SHP77 (cell line): ENCODE measurements at places on chromosomes 13 and 19.

DNA sequence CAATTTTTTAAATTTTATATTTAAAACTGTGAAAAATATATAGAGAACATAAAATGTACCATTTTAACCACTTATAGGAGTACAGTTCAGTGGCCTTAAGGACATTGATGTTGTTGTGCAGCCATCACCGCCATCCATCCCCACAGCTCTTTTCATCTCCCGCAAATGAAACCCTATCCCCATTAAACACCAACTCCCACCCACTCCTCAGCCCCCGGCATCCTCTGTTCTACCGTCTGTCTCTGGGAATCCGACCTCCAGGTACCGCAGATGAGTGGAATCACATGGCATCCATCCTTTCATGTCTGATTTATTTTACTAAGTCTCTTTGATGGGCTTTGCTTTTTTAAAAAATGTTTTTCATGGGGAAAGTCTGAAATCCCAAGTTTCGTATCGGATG, 23.8 kb upstream of the SMIM17 start:
- no peak for DNase-seq

GRCh38 chr13:43979492-43979891, 99.8 kb downstream of the LACC1 start:
- DNase-seq: no peak

GRCh38 chr13:102318233-102318632, 83.6 kb downstream of the FGF14 start:
- DNase-seq: no peak

GRCh38 chr13:96020931-96021330, 32.3 kb downstream of the UGGT2 start:
- no peak for DNase-seq

DNA sequence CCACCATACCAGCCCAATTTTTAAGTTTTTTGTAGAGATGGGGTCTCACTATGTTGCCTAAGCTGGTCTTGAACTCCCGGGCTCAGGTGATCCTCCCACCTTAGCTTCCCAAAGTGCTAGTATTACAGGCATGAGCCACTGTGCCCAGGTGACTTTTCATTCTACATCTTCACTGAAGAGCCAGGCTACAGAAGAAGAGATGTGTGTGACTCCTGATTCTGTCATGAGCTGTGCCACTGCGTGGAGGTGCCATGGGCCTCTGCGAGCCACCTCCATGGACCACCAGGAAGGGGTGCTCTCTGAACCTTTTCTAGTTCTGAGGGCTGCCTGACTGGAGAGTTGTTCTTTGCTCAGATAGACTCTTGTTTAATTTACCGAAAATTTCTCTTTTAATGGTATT, 56.6 kb upstream of the RANBP3 start:
- DNase-seq: no peak

DNA sequence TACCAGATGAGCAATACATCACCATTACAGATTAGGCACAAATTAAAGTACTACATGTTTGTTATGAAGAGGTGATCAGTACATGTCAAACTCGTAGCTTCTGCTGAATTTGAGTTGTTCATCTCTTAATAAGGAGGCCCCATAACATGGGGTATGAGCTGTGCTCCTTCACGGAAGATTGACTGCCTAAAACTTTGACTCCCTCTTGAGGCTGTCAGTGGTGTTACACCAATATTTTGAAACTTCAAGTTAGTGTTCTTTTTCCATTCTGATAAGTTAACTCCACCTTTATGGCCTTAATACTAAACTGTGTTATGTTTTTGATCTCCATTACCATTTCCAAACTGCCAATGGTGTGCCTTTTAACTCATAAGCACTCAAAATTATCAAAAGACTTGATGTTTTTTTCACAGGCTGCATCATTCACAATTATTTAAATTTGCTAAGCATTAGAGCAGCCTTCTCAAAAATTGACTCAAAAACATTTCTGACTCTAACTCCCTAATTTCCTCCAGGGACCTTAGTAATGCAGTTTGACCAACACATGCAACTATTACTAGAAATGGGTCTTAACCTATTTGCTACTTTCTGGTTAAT, 1591.5 kb downstream of the PCDH9 start:
- DNase-seq: no peak

- DNase-seq: no peak
Measured at GRCh38 chr13:110024645-110024980, 238.2 kb upstream of the IRS2 start.

- no peak for DNase-seq
Measured at GRCh38 chr19:4598712-4599111, 39.2 kb upstream of the SEMA6B start.

- DNase-seq: no peak
Measured at GRCh38 chr19:30428092-30428680, 56.0 kb downstream of the ZNF536 start.

- DNase-seq: no peak
Measured at GRCh38 chr13:81762449-81762848, 1421.5 kb upstream of the SPRY2 start.

GRCh38 chr13:22039961-22040360, 369.1 kb downstream of the FGF9 start:
- DNase-seq: no peak

- no peak for DNase-seq
Measured at GRCh38 chr19:32928806-32929205, 43.0 kb downstream of the CEP89 start.

- DNase-seq: no peak
Measured at GRCh38 chr13:41494202-41494601, 36.9 kb downstream of the RGCC start.

DNA sequence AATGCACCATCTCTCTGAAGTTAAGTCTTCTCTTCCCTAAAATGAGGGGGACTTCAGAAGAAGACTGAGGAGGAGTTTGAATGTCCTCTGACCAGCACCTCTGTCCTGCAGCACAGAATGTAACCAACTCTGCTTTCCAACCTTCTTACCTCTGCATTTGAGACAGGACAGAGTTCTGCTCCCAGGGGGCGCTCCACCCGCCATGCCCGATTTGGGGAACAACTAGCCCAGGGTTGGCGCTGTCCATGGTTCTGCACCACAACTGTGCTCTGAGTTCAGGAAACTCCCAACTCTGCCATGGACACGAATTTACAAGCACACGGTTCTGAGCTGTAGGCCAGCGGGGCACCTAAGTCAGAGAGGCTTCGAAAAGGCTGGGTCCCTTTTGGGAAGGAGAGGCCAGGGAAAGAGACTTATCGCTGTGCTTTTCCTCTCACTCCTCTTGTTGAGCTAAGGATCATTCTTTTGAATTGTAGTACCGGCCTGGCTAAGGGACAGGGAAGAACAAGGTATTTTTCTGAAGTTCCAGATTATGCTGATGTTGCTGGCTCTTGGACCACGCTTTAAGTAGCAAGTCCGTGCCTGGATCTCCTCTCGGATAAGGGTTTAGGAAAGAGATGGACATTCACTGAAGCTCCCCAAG, 22.2 kb downstream of the SIGLEC5 start:
- DNase-seq: peak; percentile 1

DNA sequence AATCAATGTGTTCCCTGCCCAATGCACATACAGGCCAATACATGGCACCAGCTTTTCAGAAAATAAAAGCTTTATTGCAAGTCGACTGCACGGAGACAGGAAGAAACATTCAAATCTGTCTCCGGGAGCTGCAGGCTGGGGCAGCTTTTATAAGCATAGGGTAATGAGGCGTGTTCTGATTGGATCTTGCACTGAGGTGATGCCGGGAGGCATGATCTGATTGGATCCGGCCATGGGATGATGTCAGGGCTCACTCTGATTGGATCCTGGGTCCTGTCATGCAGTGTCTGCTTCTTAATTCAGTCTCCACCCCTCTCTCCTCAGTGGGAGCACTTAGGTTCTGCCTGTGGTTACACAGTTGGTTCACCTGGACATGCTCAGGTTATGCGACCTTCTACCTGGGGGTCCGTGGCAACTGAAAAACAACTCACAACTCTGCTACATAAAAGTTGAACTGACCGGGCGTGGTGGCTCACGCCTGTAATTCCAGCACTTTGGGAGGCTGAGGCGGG, 11.8 kb upstream of the FBN3 start:
- peak; percentile 39 for DNase-seq

DNA sequence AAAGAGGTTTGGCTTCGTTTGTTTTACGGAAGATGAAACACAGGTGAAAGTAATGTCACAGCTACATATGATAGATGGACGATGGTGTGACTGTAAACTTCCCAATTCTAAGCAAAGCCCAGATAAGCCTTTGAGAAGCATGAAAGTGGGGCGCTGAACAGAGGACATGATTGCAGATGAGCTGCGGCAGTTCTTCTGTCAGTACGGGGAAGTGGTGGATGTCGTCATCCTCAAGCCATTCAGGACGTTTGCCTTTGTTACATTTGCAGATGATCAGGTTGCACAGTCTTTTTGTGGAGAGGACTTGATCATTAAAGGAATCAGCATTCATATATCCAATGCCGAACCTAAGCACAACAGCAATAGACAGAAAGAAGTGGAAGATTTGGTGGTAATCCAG, 111.5 kb upstream of the DIAPH3 start:
- no peak for DNase-seq

- DNase-seq: peak; percentile 30
Measured at GRCh38 chr13:66492479-66492878, 737.7 kb downstream of the PCDH9 start.

- DNase-seq: no peak
Measured at GRCh38 chr13:95647321-95647720, 2.8 kb upstream of the DZIP1 start.

DNA sequence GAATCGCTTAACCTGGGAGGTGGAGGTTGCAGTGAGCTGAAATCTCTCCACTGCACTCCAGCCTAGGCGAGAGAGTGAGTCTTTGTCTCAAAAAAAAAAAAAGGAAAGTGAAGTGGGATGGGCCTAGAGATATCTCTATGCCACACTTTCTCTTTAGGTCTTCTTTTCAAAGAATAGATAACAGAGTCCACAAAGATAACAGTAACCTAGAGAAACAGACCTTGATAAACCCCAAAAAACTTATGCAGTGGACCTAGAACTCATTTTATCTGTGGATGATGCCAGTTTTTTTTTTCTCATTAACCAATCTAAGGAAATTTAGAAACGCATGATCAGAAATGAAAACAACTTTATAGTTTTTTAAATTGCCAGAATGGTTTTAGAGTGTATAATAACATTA, 227.4 kb downstream of the LHFPL6 start:
- no peak for DNase-seq

GRCh38 chr13:97256343-97256783, 34.2 kb downstream of the MBNL2 start:
- DNase-seq: peak; percentile 21

DNA sequence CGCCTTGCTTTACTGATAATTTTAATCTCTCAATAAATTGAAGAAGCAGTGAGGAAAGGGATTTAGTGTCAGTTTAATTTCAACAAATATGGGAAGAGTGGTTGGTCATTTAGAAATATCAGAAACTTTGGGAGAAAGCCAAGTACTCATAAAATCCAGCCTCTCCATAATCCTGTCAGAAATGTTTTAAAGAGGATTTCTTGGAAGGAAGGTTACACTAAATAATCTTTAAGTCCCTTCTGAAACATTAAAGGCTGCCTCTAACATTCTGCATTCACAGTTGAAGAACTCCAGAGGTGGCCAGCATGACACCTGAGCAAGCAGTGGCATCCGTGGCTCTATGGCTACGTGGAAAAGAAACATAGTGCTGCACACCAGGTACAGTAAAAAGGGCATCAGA, 378.5 kb downstream of the ENOX1 start:
- DNase-seq: no peak

DNA sequence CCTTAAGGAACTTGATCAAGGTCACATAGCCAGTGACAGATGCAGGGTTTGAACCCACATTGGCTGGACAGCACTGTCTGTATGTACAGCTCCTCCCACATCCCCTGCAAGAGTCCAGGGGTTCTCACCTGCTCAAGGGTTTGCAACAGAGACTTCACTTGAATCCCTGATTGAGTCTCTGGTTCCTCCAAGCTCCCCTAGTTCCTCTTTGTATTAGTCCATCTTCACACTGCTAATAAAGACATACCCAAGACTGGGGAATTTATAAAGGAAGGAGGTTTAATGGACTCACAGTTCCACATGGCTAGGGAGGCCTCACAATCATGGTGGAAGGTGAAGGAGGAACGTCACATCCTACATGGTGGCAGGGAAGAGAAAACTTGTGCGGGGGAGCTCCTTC, 72.8 kb upstream of the CLDN10 start:
- no peak for DNase-seq

DNA sequence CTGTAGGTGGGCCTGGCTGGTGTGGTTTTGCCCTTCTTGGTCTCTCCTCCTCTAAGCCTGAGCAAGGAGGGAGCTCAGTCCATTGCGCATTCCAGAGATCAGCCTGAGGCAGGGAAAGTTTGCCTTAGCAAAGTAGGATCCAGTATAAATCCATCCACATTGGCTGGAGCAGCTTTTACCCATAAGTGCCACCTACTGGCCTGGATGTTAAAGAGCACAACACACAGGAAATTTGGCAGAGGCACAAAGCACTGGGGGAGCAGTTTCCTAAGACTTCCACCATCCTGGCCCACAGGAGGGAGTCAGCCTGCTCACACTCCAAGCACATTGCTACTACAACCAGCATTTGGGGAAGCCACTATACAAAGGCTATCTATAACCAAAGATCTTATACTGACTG, 1124.2 kb downstream of the SLITRK1 start:
- DNase-seq: no peak

DNA sequence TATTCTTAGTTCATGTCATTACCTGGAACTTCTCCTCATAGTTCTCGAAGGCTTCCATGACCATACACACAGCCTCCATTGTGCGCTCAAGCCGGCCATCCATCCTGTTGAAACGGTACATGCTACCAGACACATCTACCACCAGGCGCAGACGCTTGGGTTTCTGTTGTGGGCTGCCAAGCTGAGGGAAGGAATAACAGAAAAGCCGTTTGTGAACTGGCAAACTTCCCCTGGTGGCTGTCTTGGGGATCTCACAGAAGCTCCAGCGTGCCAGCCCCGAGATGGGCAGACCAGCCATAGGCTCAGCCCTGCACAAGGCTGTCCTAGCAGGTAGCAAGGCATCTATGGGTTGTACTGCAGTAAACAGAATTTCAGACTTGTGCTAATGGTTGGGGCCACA, 130.1 kb downstream of the RGCC start:
- no peak for DNase-seq

DNA sequence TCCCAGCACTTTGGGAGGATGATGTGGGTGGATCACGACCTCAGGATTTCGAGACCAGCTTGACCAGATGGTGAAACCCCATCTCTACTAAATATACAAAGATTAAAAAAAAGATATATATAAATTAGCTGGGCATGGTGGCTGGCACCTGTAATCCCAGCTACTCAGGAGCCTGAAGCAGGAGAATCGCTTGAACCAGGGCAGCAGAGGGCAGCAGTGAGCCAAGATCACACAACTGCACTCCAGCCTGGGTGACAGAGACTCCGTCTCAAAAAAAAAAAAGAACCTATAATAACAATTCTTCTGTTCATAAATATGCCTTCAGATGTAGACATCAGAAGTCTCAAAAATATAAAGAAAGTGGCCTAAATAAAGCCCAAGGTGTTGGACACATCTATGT, 7.6 kb downstream of the ZNF737 start:
- no peak for DNase-seq

DNA sequence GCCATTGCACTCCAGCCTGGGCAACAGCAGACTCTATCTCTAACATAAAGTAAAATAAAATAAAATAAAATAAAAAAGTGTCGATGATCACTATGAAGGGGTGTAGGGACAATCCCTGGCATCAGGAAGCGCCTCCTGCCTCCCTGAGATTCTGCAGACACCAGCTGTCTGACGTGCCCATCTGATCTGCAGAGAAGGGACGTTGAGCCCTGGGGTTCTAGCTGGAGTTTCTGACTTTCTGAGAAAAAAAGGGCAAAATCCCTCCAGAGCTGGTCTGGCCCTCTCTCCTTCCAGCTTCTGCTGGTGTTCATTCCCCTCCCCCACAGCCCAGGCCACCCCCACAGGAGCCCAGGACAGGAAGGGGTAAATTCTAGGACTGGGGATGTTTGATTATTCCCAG, 2.4 kb upstream of the ADGRE5 start:
- no peak for DNase-seq
